A549 treated with DMSO at 1 μM for 4 hours (cell line): ENCODE measurements at places on chromosomes 3 and 15. TPM values are rescaled to one million over a fixed set of nuclear protein-coding genes. Genes with fewer than 3 reads are reported as not detected.

CLDN16 gene
- 0.06 to 0.11 TPM in 2 of 5 replicates, not detected in the others for total RNA-seq

P3H2 gene
- 33.5 to 53.7 TPM (median 45.8 TPM) in 5 replicates for total RNA-seq

MUC20 gene
- total RNA-seq = 0.36 to 1.1 TPM (median 0.57 TPM) in 5 replicates

PIGZ gene
- 1.1 to 1.6 TPM (median 1.2 TPM) in 5 replicates for total RNA-seq

TM4SF18 gene
- total RNA-seq = 44.7 to 51.2 TPM (median 50.3 TPM) in 5 replicates

NDUFAF3 gene
- total RNA-seq = 61.7 to 88.7 TPM (median 84.3 TPM) in 5 replicates

ITPKA gene
- total RNA-seq = 1.1 to 1.9 TPM (median 1.4 TPM) in 5 replicates

CHST2 gene
- 0.57 to 1.1 TPM (median 0.81 TPM) in 5 replicates for total RNA-seq

HDAC11 gene
- 5.5 to 12.3 TPM (median 7.5 TPM) in 5 replicates for total RNA-seq

HDC gene
- total RNA-seq = 0.06 to 0.14 TPM (median 0.14 TPM) in 3 of 5 replicates, not detected in the others

TGM4 gene
- total RNA-seq = 0.05 to 0.09 TPM (median 0.07 TPM) in 3 of 5 replicates, not detected in the others

NMNAT3 gene
- 1.0 to 1.9 TPM (median 1.2 TPM) in 5 replicates for total RNA-seq

MYD88 gene
- 25.1 to 28.3 TPM (median 26.9 TPM) in 5 replicates for total RNA-seq

MLF1 gene
- total RNA-seq = 23.2 to 30.6 TPM (median 25.8 TPM) in 5 replicates

DCBLD2 gene
- 219 to 325 TPM (median 298 TPM) in 5 replicates for total RNA-seq

HIGD2B gene
- total RNA-seq = 0.09 TPM in 1 of 5 replicates, not detected in the others

NPAP1 gene
- not detected in 5 replicates for total RNA-seq

LHFPL4 gene
- total RNA-seq = 0.06 to 0.15 TPM (median 0.08 TPM) in 5 replicates

GP9 gene
- not detected in 5 replicates for total RNA-seq

CPNE9 gene
- total RNA-seq = 0.08 to 0.33 TPM (median 0.15 TPM) in 4 of 5 replicates, not detected in the other

GCNT3 gene
- 156 to 216 TPM (median 179 TPM) in 5 replicates for total RNA-seq

GOLGA8S gene
- 0.07 to 0.18 TPM (median 0.17 TPM) in 5 replicates for total RNA-seq

COL7A1 gene
- total RNA-seq = 139 to 257 TPM (median 204 TPM) in 5 replicates

SCAANT1 gene
- 0.79 TPM in 1 of 5 replicates, not detected in the others for total RNA-seq

TERC gene
- total RNA-seq = 0.93 TPM in 1 of 5 replicates, not detected in the others

WDR72 gene
- total RNA-seq = 6.0 to 8.0 TPM (median 7.6 TPM) in 5 replicates

RBP2 gene
- not detected in 5 replicates for total RNA-seq

DZIP1L gene
- total RNA-seq = 5.7 to 6.8 TPM (median 6.6 TPM) in 5 replicates

TRPM1 gene
- total RNA-seq = not detected in 5 replicates

PLCH1 gene
- 1.0 to 1.6 TPM (median 1.2 TPM) in 5 replicates for total RNA-seq

CCDC32 gene
- 13.8 to 20.0 TPM (median 18.1 TPM) in 5 replicates for total RNA-seq

WDR93 gene
- 0.13 to 0.21 TPM (median 0.19 TPM) in 5 replicates for total RNA-seq

USP4 gene
- 11.1 to 15.8 TPM (median 13.1 TPM) in 5 replicates for total RNA-seq

MESP2 gene
- total RNA-seq = 0.37 to 0.65 TPM (median 0.62 TPM) in 5 replicates

DGKG gene
- total RNA-seq = 9.0 to 15.4 TPM (median 10.1 TPM) in 5 replicates
